ENCODE measurements at places on chromosomes 4 and X.

DNA sequence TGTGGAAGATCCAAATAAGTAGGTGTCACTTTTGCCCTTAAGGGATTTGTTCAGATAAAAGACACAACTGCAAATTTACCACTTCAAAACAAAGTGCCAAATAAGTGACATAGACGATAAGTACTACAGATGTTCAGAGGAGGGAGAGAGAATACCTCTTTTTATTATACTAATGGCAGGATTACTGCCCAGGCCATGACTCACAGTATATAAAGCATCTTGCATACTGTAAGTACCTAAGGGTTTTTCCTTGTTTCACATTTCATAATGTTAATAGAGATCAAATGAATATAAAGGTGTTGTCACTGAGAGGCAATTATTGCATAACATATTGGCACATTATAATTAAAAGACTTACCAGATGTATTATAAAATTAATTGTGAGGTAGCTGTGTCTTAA is 46.4 kb downstream of the PTPN13 start:
- H3K27ac ChIP-seq, result no peak overlapping the region
- no peaks in the 10 kb centered on the region for H3K27me3 ChIP-seq
- peaks cover 28% of the 10 kb centered on the region for H3K36me3 ChIP-seq
- no peak overlapping the region for H3K4me3 ChIP-seq
- H3K4me1 ChIP-seq, result peaks cover 10% of the 10 kb centered on the region

GRCh38 chrX:153494541-153495361 is at the start of gene BGN:
Gene BGN (plus strand): TSS chrX:153494980. CDS start chrX:153504632, 9,652 bp downstream.
- peak within 1 kb of the TSS; percentile 80 for H3K27ac ChIP-seq
- H3K36me3 ChIP-seq, result no peaks in the 10 kb centered on the region
- no peak for DNase-seq
- H3K4me1 ChIP-seq, result peaks cover 22% of the 10 kb centered on the region
- no peaks in the 10 kb centered on the region for H3K27me3 ChIP-seq
- peak within 1 kb of the TSS; percentile 69 for H3K4me3 ChIP-seq

- no peak for DNase-seq
- H3K27me3 ChIP-seq, result peaks cover 49% of the 10 kb centered on the region
- H3K4me3 ChIP-seq, result no peak overlapping the region
- H3K4me1 ChIP-seq, result peaks cover 7% of the 10 kb centered on the region
- H3K27ac ChIP-seq, result no peak overlapping the region
Observed at GRCh38 chr4:3771164-3771809, 5.1 kb downstream of the ADRA2C start.

DNA sequence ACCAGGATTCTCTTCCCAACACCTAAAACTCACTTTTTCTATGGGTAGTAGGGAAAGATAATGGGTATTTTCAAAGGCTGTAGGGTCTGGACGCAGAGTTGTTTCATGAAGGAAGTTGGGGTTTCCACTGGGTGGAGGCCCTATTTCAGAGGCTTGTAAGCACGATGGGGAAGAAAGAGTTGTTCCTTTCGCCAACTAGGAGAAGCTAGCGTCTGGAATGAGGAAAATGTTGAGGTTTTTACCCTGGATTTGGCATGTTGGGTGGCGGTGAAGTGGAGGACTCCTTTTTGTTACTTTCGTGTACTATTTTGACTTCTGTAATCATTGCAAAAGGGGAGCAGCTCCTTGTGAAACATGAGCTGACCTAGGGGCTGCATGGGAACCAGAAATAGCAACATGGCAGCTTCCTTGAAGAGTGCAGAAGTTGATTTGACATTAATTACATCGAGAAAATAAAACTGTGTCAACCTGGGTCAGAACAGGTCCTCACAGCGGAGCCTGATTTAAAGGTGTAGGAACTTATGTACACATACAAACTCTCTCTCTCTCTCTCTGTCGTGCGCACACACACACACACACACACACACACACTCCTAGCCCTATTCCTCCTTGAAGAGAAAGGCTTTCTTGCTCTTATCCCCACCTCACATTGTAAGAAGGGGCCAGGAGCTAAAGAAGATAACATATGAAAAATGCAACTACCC is 19.1 kb downstream of the VSIG4 start:
- H3K27ac ChIP-seq, result no peak overlapping the region
- no peak overlapping the region for H3K4me3 ChIP-seq
- H3K36me3 ChIP-seq, result no peaks in the 10 kb centered on the region
- no peaks in the 10 kb centered on the region for H3K27me3 ChIP-seq
- no peak for DNase-seq

- DNase-seq, result no peak
- H3K27me3 ChIP-seq, result no peaks in the 10 kb centered on the region
- H3K36me3 ChIP-seq, result no peaks in the 10 kb centered on the region
- no peak overlapping the region for H3K4me3 ChIP-seq
Observed at GRCh38 chr4:73499996-73500765, 18.6 kb downstream of the AFM start.

DNA sequence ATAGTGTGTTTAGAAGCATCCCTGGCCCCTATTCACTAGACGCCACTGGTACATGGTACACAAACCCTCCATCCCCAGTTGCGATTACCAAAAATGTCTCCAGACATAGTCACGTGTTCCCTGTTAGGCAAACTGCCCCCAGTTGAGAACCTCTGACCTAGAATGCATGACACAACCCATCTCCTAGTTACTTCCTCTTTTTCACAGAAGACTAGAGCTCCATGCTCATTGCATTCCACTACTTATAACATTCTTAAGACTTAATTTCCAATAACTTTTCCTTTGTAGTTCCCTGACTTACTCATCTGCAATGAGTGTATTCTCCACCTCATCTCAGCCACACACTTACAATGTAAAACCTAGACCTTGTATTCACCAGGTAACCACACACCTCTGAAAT is 68.6 kb downstream of the PRSS12 start:
- H3K36me3 ChIP-seq, result no peaks in the 10 kb centered on the region
- H3K27ac ChIP-seq, result no peak overlapping the region
- H3K4me1 ChIP-seq, result peaks cover 36% of the 10 kb centered on the region
- no peaks in the 10 kb centered on the region for H3K27me3 ChIP-seq
- DNase-seq, result no peak

- peaks cover 3% of the 10 kb centered on the region for H3K36me3 ChIP-seq
- H3K27me3 ChIP-seq, result no peaks in the 10 kb centered on the region
- no peak overlapping the region for H3K4me3 ChIP-seq
- H3K27ac ChIP-seq, result no peak overlapping the region
- no peaks in the 10 kb centered on the region for H3K4me1 ChIP-seq
Observed at GRCh38 chrX:155985208-155985607, 12.3 kb upstream of the IL9R start.

- H3K27ac ChIP-seq, result no peak overlapping the region
- H3K4me3 ChIP-seq, result no peak overlapping the region
- H3K27me3 ChIP-seq, result no peaks in the 10 kb centered on the region
- H3K4me1 ChIP-seq, result peaks cover 25% of the 10 kb centered on the region
Observed at GRCh38 chr4:70739496-70740337, 18.0 kb downstream of the RUFY3 start.

- no peak for DNase-seq
- H3K36me3 ChIP-seq, result no peaks in the 10 kb centered on the region
- no peak overlapping the region for H3K4me3 ChIP-seq
- H3K4me1 ChIP-seq, result no peaks in the 10 kb centered on the region
Observed at GRCh38 chr4:138759554-138759902, 256.1 kb upstream of the NOCT start.

GRCh38 chr4:22515145-22515887 is 550 bp downstream of the ADGRA3 start:
- H3K36me3 ChIP-seq, result peaks cover 3% of the 10 kb centered on the region
- H3K27me3 ChIP-seq, result no peaks in the 10 kb centered on the region
- peak overlapping the region; percentile 98 for H3K27ac ChIP-seq
- peaks cover 28% of the 10 kb centered on the region for H3K4me1 ChIP-seq
- peak overlapping the region; percentile 94 for H3K4me3 ChIP-seq

GRCh38 chr4:152763796-152764195 is 15.7 kb downstream of the TIGD4 start:
- no peak for DNase-seq
- no peaks in the 10 kb centered on the region for H3K4me1 ChIP-seq
- H3K4me3 ChIP-seq, result no peak overlapping the region
- H3K36me3 ChIP-seq, result no peaks in the 10 kb centered on the region
- no peak overlapping the region for H3K27ac ChIP-seq
- no peaks in the 10 kb centered on the region for H3K27me3 ChIP-seq

DNA sequence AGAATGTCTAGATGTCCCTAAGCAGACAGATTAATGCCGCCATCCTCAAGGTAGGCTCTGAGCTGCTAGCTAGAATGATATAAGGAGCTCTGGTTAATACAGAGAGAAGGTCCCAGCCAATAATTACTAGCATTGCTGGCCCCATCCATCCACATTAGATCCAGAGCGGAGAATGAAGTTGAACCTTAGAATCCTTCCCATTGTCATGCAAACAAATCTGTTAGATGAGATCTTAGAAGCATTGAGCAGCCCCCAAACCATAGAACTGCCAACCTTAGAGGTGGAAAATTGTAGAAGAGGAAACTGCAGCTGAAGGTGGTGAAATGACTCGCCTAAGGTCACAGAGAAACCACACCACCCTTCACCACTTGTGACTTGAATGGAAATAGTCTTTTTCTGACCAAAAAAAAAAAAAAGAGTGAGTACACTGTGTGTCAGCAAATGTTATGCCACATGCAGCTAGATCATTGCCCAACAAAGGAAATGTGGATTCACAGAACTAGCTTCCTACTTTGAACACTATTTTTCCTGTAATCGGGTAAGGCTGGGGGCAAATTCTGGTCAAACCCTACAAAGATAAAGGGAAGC is 162.1 kb downstream of the SMIM20 start:
- no peaks in the 10 kb centered on the region for H3K36me3 ChIP-seq
- H3K27ac ChIP-seq, result no peak overlapping the region
- no peak for DNase-seq
- H3K4me1 ChIP-seq, result peaks cover 20% of the 10 kb centered on the region
- no peak overlapping the region for H3K4me3 ChIP-seq

DNA sequence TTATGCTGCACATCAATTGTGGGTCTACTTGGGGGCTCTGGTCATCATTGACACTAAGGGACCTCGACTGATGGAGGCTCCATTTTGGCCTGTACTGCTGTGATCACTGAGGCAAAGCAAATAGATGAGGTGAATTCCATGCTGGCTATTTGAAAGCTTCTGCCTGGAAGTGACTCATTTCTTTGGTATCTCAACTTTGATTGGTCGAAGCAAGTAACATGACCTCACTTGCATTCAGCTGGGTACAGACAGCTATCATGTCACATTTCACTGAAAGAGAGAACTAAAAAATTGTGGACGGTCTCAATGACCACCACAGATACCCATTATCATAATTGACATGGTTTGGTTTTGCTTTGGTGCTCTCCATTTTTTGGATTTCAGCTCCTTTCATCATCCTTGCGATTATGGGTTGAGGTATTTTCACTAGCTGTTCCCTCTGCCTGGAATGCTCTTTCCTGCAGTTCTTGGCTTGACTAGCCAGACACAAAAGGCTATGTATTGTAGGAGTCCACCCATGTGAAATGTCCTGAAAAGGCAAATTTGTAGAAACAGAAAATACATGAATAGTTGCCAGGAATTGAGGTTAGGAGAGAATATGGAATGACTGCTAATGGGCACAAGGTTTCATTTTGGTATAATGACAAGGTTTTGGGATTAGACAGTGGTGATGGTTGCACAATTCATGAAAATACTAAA is 369.2 kb upstream of the LCORL start:
- DNase-seq, result no peak
- H3K4me3 ChIP-seq, result no peak overlapping the region
- H3K4me1 ChIP-seq, result peaks cover 12% of the 10 kb centered on the region
- no peaks in the 10 kb centered on the region for H3K36me3 ChIP-seq
- H3K27ac ChIP-seq, result no peak overlapping the region
- H3K27me3 ChIP-seq, result no peaks in the 10 kb centered on the region

DNA sequence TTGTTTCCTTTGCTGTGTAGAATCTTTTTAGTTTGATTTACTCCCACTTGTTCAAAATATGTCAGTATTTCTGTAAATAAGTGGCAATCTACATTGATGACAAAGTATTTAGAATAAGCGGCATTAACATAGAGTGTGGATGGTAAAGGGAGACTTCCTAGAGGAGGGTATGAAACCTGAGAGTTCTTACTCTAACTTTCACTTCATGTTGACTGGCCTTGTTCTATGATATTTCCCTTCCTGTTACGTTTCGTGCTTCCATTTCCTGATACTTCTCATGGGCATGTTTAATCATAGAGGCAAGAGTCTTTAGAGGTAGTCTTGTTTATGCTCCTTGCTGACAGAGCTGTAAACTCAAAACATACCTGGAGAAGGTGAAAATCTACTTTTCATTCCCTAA is 408.9 kb downstream of the GLUD2 start:
- H3K27ac ChIP-seq, result no peak overlapping the region
- H3K36me3 ChIP-seq, result no peaks in the 10 kb centered on the region
- H3K4me1 ChIP-seq, result no peaks in the 10 kb centered on the region
- DNase-seq, result no peak
- no peaks in the 10 kb centered on the region for H3K27me3 ChIP-seq
- no peak overlapping the region for H3K4me3 ChIP-seq

DNA sequence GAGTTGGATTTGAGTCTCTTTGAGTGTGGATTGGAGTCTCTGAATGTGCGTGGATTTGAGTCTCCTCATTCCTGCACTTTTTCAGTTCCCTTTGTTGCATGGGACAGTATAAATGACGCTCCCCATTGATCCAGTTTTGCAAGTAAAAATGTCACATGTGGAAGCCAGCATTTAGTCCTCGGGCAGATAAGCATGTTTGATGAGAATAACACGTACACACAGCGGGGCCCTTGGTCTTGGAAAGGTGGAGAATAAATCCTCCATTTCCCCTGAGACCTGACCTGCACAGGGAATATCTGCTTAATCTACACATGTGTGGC is 8.1 kb downstream of the P2RY8 start:
- H3K4me3 ChIP-seq, result no peak overlapping the region
- H3K27ac ChIP-seq, result no peak overlapping the region
- DNase-seq, result no peak
- H3K36me3 ChIP-seq, result no peaks in the 10 kb centered on the region
